ENCODE measurements at places on chromosomes 1 and 21. TPM values are rescaled to one million over a fixed set of nuclear protein-coding genes. Genes with fewer than 3 reads are reported as not detected.

CHIA gene
- total RNA-seq = not detected

TMOD4 gene
- total RNA-seq = not detected

NEGR1 gene
- 47.5 TPM for total RNA-seq

HES3 gene
- total RNA-seq = not detected

BEST4 gene
- total RNA-seq = 0.49 TPM

S100A14 gene
- 0.25 TPM for total RNA-seq

PYHIN1 gene
- total RNA-seq = 0.25 TPM

MMEL1 gene
- 7.6 TPM for total RNA-seq

UTS2 gene
- total RNA-seq = not detected

SPEN gene
- 75.0 TPM for total RNA-seq

RNU1-2 gene
- total RNA-seq = 73,230 TPM

NDC1 gene
- total RNA-seq = 29.3 TPM

CRNN gene
- total RNA-seq = not detected

SLFNL1 gene
- 0.49 TPM for total RNA-seq

AMY1C gene
- not detected for total RNA-seq

OVAAL gene
- total RNA-seq = not detected

AXDND1 gene
- total RNA-seq = 0.74 TPM

OR2L5 gene
- total RNA-seq = 0.25 TPM

CLCA4 gene
- total RNA-seq = not detected

KLF17 gene
- total RNA-seq = under 0.01 TPM

UBXN10 gene
- 3.7 TPM for total RNA-seq

SYCP1 gene
- not detected for total RNA-seq

ACADM gene
- total RNA-seq = 54.8 TPM

CD1B gene
- total RNA-seq = not detected

TENT5C gene
- 4.2 TPM for total RNA-seq

TRIM67 gene
- total RNA-seq = 46.7 TPM

SYPL2 gene
- under 0.01 TPM for total RNA-seq

Measured in temporal lobe (tissue), 4 donors.